ENCODE measurements at places on chromosomes 13 and 19.

- DNase-seq: no peak
Observed at GRCh38 chr13:78420814-78421213, 182.5 kb downstream of the POU4F1 start.

- no peak for DNase-seq
Observed at GRCh38 chr19:56596676-56597075, 1.6 kb downstream of the ZNF71 start.

GRCh38 chr13:109150696-109151095, 521.3 kb downstream of the MYO16 start:
- DNase-seq: no peak

GRCh38 chr13:101401196-101401595, 15.1 kb downstream of the NALCN start:
- no peak for DNase-seq

GRCh38 chr13:113898391-113898790, 34.5 kb upstream of the GAS6 start:
- no peak for DNase-seq

- no peak for DNase-seq
Observed at GRCh38 chr19:50819636-50820035, 4.0 kb downstream of the KLK1 start.

GRCh38 chr19:13839938-13840304, 37.0 kb upstream of the NANOS3 start:
- no peak for DNase-seq
